ENCODE measurements at places on chromosomes 7 and 10.

- DNase-seq, result no peak
These were observed 265.6 kb upstream of the TCERG1L start for GRCh38 chr10:131577178-131577555.

DNA sequence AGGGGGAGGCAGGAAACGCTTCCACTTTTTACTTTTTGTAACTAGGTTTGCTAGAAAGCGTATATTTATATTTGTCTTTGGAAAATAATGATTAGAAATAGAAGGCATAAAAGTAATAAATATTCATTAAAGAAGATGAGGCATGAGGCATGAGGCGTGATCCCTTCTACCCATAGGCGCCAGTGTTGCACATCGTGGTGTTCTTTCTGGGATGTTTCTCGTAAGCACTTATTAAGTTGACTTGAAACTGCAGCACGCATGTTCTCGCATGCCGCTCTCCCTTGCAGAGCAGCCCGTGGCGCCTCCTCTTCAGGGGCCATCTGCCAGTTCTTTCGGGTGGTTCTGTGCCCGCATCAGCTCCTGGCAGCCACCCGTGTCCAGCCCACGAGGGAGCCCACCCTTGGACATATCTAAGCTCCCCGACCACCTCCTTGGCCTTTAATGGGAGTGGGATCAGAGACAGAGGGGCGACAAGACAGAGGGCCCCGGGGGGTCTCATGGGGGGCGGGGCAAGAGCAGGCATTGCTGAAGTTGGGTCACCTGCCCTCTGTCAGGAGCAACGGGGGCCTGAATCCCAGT, 28.5 kb upstream of the CSGALNACT2 start:
- DNase-seq, result no peak

- no peak for DNase-seq
These were observed 400.8 kb downstream of the REEP3 start for GRCh38 chr10:63921908-63922467.

- no peak for DNase-seq
These were observed 119.9 kb downstream of the PLXNA4 start for GRCh38 chr7:132456418-132456817.

GRCh38 chr7:78279032-78279431, 480.5 kb downstream of the PHTF2 start:
- no peak for DNase-seq

DNA sequence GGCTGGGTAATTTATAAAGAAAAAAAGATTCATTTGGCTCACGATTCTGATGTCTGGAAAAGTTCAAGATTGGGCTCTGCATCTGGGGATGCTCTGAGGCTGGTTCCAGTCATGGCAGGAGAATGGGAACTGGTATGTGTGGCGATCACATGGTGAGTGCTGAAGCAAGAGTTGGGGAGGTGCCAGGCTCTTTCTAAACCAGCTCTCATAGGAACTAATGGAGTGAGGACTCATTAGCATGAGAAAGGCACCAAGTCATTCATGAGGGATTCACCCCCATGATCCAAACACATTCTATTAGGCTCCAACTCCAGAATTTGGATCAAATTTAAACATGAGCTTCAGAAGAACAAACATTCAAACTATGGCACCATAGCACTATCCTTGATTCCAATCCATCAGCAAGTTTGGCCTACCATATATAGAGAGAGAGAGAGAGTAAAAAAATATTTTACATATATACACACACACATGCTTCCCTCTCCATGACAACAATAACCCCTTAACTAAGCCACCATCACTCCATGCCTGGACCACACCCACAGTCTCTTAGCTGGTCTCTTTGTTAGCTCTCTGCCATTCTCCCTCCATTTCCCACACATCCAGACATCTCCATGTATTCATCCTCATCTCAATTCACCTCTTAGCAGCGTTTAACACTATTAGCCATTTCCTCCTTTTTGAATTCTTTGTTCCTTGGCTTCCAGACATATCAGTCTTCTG, 57.9 kb downstream of the NPY start:
- DNase-seq, result no peak

DNA sequence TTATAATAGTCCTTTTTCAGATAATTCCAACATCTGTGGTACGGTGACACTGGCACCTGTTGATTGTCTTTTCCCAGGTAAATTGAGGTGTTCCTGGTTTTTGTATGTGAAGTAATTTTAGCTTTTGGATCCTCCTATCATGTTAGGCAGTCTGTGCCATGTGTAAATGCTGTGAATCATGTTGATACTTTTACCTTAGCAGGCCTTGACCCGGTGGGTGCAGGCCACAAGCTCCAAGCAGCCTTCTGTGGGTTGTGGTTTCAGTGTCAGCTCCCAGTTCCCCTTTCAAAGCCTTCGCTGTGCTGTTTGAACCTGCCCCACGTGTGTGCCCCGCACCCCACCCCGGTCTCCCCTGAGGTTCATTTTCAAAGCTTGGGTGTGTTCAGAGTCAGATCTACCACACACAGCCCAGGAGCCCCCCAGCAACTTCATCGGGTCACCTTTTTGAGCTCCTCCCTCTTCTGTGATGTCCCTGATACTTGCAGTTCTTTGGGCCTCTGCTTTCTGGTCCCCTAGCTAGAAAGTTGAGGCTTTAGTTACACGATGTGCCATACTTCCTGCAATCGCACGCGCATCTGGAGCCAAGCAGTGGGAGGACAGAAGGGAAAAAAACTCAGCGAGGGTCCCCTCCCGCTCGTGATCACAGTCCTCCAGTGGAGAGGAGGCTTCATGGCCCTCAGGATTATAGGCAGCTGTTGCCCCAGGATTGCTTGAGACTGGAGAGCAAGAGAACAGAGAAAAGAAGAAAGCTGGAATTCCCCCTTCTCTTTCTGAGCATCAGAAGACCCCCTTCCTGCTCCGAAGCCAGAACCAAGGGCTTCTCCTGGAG, 8.7 kb upstream of the BHLHA15 start:
- DNase-seq, result peak; percentile 15

DNA sequence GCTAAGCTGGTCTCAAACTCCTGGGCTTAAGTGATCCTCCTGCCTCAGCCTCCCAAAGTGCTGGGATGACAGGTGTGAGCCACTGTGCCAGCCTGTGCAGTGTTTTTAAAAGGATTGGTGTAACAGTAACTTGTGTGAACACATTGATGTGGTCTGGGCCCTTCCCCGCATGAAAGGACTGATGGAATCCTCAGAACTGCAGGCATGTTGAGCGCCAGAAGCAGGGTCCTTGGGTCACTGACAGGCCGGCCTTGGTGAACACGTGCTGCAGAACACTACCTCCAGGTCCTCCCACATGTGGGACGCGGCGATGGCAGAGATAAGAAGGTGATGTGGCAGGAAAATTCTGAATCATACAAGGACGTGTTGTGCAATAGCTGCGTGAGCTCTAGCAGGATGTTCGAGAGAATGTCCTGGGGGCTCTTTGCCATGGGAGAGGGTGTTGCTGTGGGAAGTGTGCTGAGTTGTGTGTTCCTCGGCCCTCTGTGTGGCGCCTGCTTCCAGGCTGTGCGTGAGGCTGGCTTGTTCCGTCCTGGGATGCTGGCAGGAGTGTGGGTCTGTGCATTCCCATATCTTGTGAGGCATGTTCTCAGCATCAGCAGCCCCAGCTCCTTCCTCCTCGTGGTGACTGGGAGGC, 68.2 kb downstream of the DNAJB6 start:
- DNase-seq, result no peak
